NCI-H1092 treated with DMSO at 0.1 percent for 48 hours (cell line): ENCODE measurements at places on chromosomes 7 and 10.

GRCh38 chr10:65213170-65213569 is 1692.0 kb downstream of the REEP3 start:
- no peak for DNase-seq

GRCh38 chr7:150947241-150947745 is 30.8 kb downstream of the KCNH2 start:
- DNase-seq, result no peak

GRCh38 chr7:28955718-28956607 is 2.2 kb downstream of the TRIL start:
- DNase-seq, result peak; percentile 77

- no peak for DNase-seq
Measured at GRCh38 chr7:151137791-151138152, 29.7 kb downstream of the GBX1 start.

DNA sequence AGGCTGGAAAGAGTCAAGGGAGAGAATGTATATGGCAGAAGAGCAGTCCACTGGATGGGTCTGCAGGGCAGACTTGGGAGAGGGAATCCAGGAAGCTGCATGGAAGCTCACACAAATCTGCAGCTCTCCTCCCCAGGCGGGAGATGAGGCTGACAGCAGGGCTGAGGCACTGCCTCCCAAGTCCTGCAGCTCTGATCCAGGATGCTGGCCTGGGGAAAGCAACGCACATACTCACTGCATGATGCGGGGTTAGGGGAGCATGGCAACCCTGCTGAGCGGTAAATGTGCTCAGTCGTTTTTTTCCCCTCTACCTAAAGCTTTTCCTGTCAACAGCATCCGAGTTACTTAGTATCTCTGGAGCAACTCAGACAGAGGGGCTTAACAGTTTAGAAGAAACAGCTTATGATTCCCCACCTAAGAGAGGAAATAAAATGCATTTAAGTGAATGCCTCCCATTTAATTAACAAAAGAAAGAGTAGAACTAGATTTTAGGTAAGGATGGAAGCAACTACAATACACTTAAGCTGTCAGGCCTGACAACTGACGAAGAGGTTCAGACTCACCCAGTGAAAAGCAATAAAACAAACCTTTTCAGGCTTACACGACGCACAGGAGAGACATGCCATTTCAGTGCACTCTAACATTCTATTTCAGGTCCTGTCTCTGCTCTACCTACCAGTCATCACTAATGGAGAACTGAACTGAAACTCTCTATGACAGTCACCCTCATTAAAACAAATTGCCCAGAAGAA is 37.0 kb downstream of the CHCHD3 start:
- no peak for DNase-seq

GRCh38 chr7:81719865-81720264 is 50.0 kb downstream of the HGF start:
- no peak for DNase-seq

DNA sequence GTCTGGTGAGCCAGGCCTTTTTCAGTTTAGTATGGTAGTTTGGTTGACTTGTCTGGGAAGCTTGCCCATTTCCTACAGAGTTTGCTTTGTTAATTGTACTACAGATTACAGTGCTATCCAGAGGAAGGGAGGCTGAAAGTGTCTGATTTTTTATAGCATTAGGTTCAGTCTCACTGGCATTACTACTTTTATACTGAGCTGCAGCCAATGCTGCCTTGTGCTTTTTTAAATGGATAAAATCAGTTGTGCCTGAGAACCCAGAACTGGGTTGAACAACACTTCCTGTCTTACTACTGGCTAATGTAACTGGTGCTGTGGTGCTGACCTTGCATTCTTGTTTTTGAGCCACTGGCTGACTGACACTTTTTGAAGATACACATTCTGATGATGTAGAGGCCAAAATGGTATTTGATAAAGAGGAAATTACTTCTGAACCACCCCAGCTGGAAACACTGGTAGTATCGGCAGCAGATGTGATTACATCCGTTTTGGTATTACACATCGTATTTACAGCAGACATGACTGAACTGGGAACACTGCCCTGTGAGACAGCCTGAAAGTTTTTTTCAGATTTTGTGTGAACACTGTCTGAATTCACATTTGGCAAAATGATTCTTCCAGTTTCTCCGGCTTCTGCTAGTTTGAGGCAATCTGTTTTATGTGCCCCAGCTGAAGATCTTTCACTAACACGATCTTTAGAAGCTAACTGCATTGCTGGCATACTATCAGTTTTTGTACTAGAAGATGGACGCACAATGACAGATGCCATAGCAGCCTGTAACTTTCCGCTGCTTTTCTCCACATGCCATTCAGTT is 74.1 kb downstream of the NRBF2 start:
- no peak for DNase-seq

GRCh38 chr10:76436401-76436811 is 1005.0 kb downstream of the LRMDA start:
- no peak for DNase-seq

DNA sequence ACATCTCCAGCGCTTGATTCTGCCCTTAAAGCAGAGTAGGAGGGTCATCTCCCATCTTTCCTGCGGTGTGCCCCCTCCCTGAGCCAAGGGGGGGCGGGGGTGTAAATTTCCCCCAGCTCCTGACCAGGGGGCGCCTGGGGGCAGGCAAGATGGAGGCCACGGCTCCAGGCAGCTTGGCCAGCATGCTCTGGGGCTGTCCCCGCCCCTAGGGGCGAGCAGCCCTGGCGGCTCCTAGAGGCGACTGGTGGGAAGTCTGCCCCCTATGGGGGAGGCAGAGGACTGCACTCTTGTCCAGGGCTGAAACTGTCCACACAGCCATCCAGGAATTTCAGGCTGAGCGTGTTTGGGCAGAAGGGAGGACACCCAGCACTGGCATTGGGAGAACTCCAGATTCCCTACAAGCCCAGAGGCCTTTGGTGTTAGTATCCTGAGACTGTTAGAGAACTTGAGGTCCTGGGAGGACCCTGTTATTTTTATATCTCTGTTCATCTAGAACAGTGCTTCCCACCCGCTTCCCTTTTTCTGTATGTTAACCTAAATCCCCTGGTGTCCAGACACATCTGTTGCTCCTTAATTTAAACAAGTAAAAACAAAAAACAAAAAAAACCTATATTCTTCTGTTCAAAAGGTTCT is 4.6 kb downstream of the STRA8 start:
- no peak for DNase-seq

GRCh38 chr10:72297281-72297804 is 23.6 kb downstream of the DDIT4 start:
- DNase-seq, result no peak

- no peak for DNase-seq
Measured at GRCh38 chr10:59900048-59900727, 6.2 kb downstream of the CCDC6 start.

DNA sequence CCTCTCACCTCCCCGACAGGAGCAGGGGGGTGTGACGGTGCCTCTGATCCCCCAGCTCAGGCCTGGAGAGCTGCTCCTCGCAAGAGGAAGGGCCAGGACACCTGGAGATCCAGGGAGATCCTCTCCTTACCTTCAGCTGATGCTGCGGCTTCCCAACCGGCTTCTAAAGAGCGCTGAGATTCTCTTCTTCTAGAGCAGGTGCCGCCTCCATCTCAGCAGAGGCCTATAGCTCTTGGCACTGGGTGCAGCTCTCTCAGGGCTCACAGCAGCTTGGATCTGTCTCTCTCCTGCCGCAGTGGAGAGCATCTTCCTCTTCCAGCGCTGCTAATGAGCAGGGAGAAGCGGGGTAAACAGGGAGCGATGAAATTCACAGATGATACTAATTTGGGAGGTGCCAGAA is 189.6 kb upstream of the PLXNA4 start:
- DNase-seq, result no peak

GRCh38 chr10:75506930-75507329 is 75.5 kb downstream of the LRMDA start:
- DNase-seq, result no peak

DNA sequence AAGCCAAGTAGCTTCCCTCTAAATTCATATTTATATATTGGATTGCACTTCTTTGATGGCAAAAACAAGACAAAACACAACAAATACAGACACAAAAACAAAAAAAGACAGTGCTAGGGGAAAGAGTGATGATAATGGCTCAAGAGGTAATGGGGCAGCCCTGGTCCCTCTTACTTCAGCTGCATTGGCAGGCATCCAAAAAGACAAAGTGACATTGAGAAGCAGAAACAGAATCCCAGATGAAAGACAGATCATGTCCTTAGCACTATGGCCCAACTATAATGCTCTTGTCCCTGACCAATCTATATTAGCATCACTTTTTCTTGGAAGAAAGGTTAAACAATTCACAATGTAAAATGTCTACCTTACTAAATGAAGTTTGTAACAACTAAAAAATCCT is 76.2 kb downstream of the GPR85 start:
- DNase-seq, result no peak

DNA sequence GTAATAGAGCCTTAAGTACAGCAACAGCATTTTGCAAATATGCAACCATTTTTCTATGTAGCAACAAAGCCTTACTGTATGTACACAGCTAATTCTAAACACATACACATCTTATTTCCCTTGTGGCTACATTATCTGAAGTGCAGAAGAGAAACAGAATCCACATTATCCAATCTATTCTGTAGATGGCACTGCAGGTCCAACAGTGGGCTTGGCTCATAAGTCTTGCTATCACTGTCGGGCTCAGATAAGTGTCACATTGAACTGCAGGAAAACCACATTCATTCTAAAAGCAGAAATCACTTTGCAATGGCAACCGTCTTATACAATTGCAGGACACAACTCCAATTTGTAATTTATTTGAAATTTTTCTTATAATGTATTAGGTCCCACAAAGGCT is 109.8 kb upstream of the NOBOX start:
- DNase-seq, result peak; percentile 69

DNA sequence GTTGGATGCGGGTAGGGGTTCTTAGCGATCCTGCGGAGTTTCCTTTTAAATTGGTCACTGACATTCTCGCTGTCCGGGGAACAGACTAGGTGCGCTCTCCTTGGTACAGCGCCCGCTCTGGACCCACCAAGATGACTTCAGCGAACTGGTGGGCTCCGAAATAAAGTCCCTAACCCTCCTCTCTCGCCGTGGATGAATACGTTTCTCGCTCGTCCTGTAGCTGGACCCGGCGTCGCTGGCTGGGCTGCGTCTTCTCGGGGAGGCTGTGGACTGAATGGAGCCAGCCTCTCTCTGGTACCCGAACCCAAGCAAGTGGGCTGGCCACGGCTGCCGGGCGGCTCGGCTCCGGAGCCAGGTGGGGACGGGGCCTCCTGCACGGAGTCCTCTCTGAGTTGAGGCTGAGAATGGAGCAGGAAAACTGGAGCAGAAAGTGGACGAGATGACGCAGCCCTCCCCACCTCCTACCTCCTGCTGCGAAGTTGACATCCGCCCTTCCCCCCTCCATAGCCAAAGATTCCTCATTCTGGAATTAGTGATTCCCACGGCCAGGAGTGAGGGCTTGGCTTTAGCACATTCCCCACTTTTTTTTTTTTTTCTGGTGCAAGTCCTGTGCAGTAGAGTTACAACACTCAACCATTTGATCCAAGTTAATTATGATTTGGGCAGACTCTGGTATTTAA is 1.5 kb downstream of the UNC5B start:
- DNase-seq, result no peak

GRCh38 chr7:108091461-108091831 is 38.7 kb downstream of the LAMB4 start:
- DNase-seq, result no peak

GRCh38 chr10:45265996-45266395 is 49.4 kb downstream of the OR13A1 start:
- no peak for DNase-seq

DNA sequence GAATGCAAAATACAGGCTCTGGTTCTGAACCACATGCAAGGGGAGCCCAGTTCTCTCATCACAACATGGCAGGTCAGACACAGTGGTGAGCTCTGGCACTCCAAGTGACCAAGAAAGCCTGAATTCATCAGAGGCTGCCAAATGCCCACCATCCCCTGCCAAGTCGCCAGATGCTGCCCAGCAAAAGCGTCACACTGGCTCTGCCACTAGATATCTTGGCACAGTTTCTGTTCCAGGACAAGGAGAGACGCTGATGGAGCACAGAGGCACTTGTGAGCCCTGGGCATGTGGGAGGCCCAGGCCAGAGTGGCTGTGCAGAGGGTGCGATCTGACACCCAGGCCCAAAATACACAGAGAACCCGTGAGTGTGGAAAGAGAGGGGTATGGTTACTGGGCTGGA is 57.8 kb downstream of the GAD2 start:
- DNase-seq, result peak; percentile 69

GRCh38 chr7:91165846-91166230 is 98.4 kb upstream of the FZD1 start:
- DNase-seq, result no peak

GRCh38 chr7:110573862-110574528 is 516.9 kb upstream of the LRRN3 start:
- no peak for DNase-seq

DNA sequence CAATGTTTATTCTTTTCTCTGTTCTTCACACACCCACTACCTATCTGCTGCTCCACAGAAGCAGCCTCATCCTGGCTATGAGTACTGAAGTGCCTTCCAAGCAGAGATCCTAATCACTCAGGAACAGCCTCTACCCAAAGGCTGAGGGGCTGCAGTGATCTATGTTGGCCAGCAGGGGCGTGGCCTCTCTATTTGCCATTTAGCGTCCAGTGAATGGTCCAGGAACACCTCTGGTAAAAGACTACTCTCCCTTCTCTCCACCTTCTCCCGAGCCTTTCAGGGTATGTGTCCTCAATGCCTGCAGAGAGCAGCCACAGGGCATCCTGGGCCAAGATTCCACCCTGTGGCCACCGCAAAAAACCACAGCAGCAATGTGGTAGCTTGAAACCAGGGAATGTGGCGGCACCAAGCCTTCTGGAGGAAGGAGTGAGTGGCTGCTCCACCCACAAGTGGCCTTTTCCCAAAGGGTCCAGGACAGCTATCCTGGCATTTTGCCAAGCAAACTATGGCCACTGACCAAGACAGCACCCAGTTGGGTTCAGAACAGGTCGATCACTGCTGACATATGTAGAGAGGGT is 70.9 kb downstream of the SYPL1 start:
- DNase-seq, result peak; percentile 63

DNA sequence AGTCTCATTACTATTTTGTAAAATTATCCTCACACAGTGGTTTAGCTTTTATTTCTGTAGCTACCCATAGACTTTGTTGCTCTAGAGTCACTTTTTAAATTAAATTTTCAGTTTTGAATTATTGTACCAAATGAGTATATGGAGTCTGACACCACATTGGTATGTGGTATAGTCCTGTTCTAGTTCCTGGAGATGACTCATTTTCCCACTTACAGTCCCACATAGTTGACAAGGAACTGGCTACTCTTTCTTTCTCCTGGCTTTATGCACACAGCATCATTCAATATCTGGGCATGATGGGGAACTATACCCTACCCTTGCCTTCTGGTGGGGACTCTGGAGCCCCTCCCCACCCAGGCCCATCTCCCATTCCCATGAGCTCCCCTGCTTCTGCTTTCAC is 92.6 kb upstream of the RAB11FIP2 start:
- DNase-seq, result no peak

- DNase-seq, result peak; percentile 67
Measured at GRCh38 chr10:7444551-7445121, 33.8 kb upstream of the SFMBT2 start.
